Erythroblast (primary cell): ENCODE measurements at places on chromosomes 5 and 9.

DNA sequence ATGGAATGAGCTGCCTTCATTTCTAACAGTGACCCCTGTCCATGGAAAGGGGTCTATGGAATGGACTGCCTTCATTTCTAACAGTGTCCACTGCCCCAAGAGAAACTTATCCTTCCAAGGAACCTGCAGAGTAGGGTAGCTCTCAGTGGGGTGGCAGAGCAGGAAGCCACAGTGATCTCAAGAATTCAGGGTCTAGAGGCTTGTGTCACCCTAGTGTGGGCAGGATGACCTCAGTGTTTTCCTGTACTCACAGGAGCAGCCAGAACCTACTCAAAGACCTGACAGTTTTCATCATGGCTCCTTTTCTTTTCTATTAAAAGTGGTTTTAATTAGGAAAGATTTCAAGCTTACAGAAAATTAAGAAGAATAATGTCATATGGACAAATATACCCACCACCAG, 27.5 kb downstream of the SEC61B start:
- no peak for DNase-seq

DNA sequence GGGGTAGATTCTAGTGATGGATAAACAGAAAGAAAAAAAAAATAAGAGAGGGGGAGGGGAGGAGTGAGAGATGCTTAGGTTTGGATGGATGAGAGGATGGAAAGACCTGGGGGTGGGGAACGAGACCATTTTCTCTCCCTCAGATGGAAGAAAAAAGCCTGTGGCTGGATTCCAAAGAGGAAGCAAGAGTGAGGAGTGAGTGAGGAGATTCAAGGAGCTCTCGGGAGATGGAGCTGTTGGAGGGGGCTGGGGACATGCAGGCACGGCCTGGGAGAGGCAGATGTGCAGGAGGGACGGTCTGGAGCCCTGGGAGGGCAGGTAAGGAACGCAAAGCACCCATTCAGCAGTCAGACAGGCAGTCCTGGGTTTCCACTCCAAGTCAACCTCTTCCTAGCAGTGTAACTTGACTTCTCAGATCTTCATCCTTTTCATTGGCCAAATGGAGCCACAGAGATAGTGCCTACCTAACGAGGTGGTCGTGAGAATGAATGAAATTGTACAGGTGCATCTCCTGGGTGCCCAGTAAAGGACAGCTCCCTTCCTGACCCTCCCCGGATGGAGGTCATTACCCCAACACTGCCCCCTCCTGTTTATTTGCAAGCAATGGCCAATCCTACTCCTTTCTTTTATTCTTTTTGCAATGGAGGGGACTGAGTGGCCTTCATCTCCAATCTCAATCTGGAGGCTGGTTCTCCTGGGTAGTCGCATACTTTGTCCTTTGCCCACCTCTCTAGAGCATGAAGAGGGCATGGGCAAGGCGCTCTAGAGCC, 52.2 kb downstream of the PCDH1 start:
- peak; percentile 23 for DNase-seq

DNA sequence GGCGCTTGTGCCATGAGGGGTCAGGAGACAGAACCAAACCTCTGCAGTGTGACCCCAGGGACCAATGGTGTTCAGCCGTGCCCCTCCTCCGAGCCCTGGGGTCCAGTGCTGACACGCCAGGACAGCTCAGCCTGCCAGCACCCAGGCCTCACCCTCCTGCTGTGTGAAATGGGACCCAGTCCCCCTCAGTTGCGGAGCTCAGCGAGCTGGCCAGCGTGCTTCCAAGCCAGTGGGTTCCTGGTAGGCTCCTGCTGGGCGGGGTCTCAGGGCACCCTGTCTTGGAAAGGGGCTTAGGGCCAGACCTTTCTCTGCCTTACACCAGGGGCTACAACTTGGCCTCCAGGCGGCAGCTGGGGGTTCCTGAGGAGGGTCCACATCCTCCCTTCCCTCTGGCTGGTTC, 4.4 kb downstream of the RNF44 start:
- DNase-seq = no peak

DNA sequence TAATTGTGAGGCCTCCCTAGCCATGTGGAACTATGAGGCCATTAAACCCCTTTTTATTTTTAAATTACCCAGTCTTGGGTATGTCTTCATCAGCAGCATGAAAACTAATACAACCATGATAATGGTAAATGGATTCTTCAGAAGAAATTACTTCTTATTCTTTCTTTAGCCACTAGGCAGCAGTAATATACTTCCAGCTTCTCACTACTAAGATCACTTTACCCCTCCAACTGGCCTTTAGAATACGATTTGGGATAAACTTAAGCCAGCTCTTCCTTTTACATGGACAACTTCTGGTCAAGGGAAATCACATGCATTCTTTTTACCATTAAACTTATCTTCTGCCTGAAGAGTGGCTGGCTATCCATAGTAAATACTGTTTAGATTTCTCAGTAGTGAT, 355.4 kb downstream of the MAN2A1 start:
- no peak for DNase-seq

- no peak for DNase-seq
Measured at GRCh38 chr5:170536525-170536924, 32.7 kb downstream of the KCNIP1 start.

GRCh38 chr5:115455301-115455707, 89.3 kb downstream of the FEM1C start:
- no peak for DNase-seq

DNA sequence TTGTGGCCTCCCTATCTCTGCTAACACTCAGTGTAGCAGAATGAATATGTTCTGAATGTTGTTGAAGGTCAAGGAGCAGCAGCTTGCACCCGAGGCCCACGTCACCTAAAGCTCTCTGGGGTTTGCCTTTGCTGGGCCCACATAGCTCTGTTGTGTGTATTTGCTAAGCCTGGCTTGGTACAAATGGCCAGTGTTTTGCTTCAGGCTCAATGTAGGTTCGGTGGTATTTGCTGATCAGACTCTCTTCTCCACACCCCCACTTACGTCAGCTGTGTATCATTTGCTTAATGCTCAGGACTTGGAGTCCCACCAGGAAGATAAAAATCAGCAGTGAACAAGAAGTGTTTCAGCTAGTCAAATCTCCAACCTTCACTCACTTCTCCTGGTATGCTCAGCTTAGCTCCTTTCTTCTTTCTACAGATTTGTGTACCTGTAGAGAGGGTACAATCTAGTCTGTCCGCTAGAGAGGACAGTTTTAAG, 4.8 kb upstream of the RFESD start:
- DNase-seq = no peak

DNA sequence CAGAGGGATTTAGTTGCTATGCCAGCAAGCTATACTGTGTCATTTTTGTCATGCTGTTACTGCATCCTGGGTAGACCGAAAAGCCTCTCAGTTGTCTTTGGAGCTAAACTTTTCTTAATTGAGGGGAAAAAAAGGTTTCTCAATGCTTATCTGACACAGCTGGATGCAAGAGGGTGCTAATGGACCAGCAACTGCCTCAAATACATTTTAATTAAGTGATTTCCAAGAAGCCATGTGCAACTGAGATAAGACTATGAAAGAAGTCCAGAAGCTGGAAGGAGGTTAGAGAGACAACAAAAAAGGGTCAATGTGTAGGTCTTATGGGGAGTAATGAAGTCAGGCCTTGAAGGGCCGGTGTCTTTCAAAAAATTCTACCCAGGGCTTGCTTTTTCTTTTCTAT, 465.7 kb upstream of the DMAC1 start:
- no peak for DNase-seq

- no peak for DNase-seq
Measured at GRCh38 chr9:117706421-117707116, 2.4 kb downstream of the TLR4 start.

GRCh38 chr9:130144703-130145102, 27.5 kb upstream of the NCS1 start:
- DNase-seq = no peak

GRCh38 chr9:124849801-124850200, 3.5 kb upstream of the WDR38 start:
- DNase-seq = no peak

DNA sequence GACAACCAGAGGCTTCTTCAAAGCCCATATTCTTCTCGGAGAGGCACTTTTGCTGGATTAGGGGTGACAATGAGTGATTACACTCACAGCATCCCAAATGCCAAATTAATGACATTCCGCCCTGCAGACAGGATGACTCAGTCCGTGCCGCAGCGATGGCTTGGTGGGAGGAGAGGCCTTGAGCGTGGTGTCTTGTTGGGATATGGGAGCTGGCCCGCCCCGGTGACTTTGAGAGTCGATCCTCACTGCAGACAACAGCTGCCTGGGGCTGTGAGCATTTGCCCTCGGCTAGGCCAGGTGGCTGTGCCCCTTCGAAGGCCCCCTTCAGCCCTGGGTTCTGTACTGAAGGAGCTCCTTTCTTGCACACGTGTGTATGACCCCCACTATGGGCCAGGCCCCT, 29.8 kb downstream of the OLFM1 start:
- no peak for DNase-seq

DNA sequence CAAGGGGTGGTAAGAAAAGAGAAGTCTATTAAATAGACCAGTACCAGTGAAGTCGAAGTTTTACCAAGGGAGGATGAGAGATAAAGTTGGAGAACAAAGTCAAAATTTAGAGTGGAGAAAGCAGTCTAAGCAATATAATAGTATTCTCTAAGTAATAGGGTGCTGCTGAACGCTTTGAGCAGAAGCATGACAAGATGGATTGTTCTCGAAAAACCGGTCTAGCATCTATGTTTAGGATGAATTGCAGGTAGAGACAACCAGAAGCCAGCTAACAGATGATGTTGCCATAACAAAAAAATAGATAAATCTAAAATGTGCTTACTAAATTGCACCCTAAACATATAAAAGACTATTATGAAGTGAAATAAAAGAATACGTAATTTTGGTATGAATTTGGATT, 237.0 kb downstream of the PRELID2 start:
- no peak for DNase-seq

DNA sequence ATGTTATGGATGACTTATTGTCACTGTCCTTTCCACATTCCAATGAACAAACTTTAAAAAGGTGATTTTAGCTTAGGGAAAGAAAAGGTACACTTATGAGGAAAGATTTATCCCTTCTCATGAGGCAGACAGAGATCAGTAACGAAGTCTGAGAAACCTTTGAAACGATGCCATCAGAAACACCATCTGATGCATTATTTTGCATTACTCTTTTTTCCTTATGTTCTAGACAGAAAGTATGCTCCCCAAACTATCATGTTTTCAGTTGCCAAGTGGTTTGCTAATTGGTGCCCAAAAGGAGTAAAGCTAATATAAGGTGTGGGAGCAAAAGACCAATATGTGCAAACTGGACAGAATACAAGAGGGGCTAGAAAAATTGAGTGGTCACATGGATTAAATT, 397.7 kb upstream of the RIOK2 start:
- DNase-seq = no peak

GRCh38 chr5:94396687-94397086, 221.7 kb downstream of the KIAA0825 start:
- no peak for DNase-seq

DNA sequence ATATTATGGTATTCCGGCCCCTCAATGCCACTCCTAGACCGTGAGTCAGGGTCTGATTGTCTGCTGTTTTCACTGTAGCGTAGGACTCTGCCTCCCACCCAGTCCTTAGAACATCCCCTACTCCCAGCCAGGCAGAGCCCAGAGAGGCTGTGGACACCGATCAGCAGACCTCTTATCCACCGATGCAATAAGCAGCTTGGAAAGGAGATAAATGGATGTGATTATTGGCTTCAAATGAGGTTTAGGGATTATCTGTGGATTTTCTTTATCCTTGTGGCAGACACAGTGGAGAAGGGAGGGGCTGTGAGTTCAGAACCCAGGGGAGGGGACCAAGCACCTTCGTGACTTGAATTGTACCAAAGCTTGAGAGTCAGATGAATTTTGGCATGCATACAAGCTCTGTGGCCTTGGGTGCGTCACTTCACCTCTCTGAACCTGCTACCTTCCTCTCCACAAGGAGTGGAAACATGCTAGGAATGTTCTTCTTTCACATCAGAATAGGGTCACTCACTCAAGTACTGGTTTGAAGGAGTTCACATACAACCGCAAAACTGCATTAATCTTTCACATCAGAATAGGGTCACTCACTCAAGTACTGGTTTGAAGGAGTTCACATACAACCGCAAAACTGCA, 83.1 kb upstream of the CPLX2 start:
- DNase-seq = no peak

DNA sequence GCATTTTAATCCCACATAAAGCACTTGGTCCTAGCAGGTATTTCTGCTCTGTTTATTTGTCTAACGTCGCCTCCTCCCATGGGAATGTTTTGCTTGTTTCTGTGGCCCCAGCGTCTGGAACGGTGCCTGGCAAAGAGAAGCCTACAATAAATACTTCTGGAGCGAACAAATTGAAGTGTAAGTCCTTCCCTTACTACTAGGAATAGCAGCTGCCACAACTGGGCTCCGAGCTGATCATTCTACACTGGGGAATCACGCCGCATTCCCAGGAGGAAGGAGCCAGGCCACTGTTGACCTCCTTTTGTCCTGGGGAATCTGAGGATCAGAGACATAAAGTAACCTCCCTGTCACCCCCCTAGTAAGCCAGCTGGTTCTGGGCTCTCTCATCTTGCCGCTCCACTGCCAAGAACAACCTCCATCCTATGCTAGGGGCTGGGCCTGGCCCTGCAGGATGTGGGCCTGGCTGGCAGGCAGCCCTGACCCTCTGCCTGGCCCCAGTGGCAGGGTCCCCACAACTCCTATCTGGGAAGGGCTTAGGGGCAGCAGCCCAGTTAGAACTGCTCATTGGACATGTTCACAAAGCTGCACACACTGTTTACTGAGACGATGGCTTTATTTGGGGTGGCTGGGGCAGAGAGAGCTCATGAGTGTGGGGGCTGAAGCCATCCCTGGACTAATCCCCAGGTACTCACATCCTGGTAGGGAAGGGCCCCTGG, 82.8 kb downstream of the GTF3C4 start:
- DNase-seq = no peak

DNA sequence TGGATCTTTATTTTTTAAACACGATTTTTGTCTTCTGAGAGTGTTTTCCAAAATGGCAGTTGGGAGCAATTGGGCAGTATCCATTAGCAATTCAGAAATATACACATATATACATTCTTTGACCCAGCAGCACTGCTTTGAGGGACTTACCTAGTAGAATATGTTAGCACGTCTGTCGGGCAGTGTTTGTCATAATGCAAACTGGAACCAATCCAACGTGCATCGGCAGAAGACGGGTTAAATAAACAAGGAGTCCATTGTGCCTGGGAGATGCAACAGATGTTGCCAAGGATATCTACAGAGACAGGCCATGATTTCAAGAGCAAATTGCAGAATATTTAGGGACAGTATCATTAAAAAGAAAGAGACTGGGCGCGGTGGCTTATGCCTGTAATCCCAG, 107.0 kb downstream of the COL5A1 start:
- DNase-seq = no peak

GRCh38 chr9:13500034-13500433, 220.5 kb upstream of the MPDZ start:
- DNase-seq = no peak

GRCh38 chr5:137141779-137142178, 357.3 kb downstream of the SPOCK1 start:
- DNase-seq = no peak

GRCh38 chr9:130495067-130495466, 50.3 kb downstream of the ASS1 start:
- no peak for DNase-seq

GRCh38 chr9:105178076-105178475, 66.4 kb upstream of the SLC44A1 start:
- no peak for DNase-seq
